ENCODE measurements at places on chromosomes 12 and 14.

DNA sequence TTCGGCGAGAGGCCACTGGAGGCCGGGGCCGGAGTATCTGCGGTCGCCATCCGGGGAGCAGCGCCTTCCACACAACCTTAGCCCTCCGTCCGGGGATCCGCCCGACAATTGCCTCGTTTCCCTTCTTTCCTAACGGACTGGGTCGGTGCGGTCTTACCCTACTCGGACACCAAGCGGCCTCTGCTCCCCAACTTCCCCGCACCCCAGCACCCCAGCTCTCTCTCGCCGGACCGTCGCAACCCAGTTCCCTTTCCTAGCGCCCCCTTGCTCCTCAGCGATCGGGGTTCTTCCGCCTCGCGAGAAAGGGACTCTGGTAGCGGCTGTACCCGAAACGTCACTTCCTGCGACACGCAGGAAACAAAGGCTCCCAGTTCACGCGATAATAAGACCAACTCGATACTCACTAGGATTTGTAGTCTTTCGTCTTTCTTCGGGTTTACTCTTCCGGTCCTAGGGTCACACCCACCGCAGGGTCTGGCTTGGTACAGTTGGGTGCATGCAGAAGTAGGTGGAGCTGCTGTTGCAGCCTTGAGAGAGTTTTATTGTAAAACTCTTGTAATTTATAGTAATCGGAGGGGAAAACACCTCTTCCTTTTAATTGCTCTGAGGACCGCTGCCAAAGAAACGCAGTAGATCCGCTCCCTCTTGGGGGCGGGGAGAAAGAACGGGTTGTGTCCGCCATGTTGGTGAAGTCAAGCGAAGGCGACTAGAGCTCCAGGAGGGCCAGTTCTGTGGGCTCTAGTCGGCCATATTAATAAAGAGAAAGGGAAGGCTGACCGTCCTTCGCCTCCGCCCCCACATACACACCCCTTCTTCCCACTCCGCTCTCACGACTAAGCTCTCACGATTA, at the start of the genes THAP2 and ZFC3H1:
THAP2 (plus strand) TSS at position 741 of the 850 bp plus-strand sequence. CDS start 209 bp downstream, outside the sequence.
ZFC3H1 (minus strand) TSS at position 288 of the 850 bp plus-strand sequence; CDS start at position 50, 238 bp downstream.
- DNase-seq, result peak; percentile 90

GRCh38 chr14:99915305-99916090, 122.3 kb downstream of the EML1 start:
- no peak for DNase-seq

DNA sequence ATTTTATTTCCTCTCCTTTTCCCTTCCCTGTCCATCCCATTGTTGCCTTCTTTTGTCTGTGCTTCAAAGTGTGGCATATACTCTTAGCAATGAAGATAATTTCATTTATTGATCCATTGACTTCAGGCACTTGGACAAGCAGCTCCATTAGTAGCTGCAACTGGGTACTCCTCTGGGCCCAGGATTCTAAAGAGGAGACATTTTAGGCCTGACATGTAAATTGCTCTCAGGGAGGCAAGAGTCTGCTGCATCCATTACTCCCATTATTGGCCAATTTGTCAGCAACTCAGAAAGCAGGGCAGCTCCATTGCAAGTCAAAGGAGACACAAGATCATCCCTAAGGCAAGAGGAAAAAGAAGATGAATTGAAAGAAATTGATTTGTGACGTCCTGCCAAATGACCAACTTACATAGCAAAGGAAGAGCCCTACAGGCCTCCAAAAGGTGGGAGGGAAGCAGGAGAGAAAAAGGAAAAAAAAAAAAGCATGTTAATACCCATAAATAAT, 1094.1 kb upstream of the FLRT2 start:
- DNase-seq, result no peak

- no peak for DNase-seq
These were observed 1.3 kb upstream of the MYG1 start for GRCh38 chr12:53298164-53298563.

DNA sequence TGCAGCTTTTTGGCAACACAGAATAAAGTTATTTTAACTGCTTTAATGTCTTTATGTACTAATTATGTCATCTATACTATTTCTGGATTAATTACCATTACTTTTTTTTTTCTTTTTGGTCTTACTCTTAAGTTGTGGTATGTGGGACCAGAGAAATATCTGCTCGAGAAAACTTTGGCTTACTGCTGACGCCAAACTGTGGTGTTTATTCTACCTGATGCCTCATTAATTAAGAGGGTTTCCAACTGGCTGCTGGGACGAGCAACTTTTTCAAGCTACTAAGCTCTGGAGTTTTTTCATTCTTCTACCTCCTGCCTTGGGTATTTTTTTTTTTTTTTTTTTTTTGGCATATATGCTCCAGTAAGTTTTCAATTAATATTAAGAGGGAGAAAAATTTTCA, 1257.5 kb downstream of the FSCB start:
- DNase-seq, result no peak

GRCh38 chr12:84599539-84599938, 313.1 kb downstream of the SLC6A15 start:
- DNase-seq, result no peak

GRCh38 chr12:27814411-27814810, 34.4 kb upstream of the MANSC4 start:
- DNase-seq, result no peak

DNA sequence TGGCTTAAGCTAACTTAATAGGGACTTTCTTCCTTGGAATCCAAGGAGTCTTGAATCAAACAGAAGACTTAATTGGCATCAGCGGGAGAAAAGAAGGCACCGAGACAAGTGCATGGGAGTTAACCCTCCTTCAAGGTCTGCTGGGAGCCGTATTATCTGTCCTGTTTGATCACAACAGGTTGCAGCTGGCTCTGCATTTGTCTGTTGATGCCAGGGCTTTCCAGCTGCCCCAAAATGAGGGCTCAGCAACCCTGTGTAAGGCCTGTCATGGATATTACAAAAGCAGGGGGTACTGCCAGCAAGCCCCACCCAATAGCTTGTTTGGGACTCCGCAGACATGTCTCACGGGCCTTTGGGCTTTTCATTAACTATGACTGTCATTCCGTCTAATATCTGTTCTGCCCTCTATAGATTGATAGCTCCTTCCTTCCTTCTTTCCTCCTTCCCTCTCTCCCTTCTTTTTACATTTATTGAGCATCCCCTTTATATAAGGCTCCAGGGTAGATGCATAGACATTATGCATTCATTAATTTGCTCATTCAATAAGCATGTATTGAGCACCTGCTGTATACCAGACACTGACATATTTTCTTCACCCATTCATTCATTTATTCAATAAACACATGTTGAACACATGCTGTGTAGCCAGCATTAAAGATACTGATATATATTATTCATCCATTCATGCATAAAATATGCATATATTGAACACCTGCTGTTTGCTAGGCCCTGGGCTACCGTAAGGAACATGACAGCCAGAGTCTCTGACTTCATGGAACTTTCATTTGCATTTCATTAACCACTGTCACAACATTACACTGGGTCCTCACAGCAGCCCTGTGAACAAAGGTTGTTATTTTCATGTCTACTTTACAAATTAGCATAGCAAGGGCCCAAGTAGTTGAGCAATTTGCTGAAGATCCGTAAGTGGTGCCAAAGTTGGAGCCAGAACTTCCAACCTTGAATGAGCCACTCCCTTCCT, 56.2 kb downstream of the SVOP start:
- no peak for DNase-seq

Data from CD4-positive, alpha-beta T cell treated with Interleukin-6 for 4 hours (primary cell).